CMK (cell line): ENCODE measurements at places on chromosomes 4 and X.
A peak's percentile ranks its signal among the peaks of the same experiment; 100 is the strongest.

GRCh38 chrX:100070334-100070849 is 339.7 kb downstream of the PCDH19 start:
- DNase-seq: no peak

DNA sequence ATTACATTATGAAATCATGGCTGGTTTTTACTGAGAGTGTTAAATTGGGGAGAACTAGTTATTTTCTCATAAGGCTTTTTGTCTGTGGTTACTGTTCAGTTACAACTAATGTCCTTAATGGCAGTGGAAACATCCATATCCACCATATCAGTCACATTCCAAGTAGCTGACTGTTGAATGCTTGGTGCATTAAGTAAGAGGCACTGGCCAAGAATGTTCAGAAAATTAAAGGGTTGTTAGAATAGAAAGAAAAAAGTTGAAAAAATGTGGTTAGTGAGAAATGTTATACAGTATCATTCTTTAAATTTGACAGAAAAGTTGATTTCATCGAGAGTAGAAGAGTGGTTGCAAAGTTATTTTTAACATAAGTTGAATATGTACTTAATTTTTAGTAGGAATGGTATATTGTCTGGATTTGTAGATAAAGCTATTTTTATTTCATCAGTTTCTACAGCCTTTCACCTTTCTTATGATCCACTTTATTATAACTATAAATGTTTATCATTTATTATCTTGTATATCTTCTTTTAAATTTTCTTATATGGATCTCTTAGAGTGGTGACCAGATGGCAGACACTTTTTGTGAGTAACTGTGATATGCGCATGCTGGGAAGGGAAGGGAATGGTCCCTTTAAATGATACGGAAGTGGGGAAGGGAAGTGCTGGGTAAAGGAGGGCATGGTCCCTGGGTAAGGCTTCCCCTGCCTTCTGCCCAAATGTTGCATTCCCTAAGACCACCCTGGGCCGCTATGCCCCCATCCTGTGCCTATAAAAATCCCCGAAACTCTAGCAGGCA is 2407.1 kb downstream of the ARAP2 start:
- DNase-seq: no peak

DNA sequence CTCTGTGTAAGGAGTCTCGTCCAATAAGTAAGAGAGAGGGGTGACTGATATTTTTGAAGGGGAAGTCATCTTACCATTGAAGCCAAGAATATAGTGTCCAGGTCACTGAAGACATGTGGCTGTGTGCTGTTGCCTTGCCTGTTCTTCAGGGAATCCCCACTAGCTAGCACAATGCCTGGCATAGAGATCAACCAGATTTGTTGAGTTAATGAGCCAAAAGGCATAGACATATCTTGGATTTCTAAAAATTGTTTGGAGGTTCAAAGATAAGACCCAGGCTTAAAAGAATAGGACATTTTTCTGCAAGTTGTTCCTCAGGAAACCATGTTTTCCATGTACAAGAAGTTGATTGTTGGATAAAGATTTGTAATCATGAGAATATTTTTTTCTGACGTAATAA is 119.3 kb upstream of the DKK2 start:
- DNase-seq: no peak

DNA sequence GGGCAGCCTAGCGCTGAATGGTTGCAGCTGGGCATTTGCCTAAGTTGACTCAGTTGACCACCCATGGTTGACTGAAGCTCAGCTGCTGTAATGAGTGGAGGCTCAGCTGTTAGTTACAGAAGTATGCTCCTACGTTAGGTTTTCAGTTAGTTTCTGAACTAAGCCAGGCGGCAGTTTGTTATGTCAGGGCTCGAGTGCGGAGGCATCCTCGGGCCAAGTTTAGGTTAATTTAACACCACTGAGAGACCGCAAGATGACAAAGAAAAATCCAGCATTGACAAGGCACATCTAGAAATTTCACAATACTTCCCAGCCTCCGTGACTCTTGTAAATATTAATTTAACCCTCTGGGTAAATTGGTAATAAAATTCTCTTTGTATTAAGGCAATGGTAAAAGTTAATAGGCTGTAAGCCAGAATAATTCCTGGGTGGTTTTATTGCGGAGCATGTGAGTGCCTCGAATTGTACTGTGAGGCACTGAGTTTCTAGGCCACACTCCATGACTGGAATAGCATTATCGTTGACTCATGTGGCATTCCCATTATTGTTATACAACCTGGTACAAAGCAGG is 33.1 kb upstream of the CDKN2AIP start:
- no peak for DNase-seq

GRCh38 chrX:134990475-134990800 is 353 bp upstream of the SMIM10 start:
- DNase-seq: no peak

GRCh38 chr4:16838226-16838875 is 60.1 kb downstream of the LDB2 start:
- no peak for DNase-seq

DNA sequence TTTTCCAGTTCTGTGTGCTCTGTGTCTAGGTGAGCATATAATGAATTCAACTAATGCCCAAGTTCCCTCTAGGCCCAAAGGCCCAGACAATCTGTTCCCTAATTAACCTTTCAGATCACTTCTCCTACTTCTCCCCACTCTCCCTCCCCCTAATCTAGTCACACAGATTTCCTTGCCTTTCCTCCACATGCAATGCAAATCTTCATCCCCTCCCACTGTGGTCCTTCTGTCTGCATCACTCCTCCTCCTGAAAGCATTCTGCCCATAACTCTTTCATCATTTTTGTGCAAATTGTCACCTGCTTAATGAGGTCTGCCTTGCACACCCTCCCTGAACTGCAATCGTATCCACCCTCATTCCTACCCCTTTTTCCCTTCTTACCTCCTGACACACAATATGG is 346.6 kb downstream of the FBXO8 start:
- no peak for DNase-seq

GRCh38 chr4:160825644-160826338 is 1338.0 kb downstream of the FSTL5 start:
- no peak for DNase-seq

DNA sequence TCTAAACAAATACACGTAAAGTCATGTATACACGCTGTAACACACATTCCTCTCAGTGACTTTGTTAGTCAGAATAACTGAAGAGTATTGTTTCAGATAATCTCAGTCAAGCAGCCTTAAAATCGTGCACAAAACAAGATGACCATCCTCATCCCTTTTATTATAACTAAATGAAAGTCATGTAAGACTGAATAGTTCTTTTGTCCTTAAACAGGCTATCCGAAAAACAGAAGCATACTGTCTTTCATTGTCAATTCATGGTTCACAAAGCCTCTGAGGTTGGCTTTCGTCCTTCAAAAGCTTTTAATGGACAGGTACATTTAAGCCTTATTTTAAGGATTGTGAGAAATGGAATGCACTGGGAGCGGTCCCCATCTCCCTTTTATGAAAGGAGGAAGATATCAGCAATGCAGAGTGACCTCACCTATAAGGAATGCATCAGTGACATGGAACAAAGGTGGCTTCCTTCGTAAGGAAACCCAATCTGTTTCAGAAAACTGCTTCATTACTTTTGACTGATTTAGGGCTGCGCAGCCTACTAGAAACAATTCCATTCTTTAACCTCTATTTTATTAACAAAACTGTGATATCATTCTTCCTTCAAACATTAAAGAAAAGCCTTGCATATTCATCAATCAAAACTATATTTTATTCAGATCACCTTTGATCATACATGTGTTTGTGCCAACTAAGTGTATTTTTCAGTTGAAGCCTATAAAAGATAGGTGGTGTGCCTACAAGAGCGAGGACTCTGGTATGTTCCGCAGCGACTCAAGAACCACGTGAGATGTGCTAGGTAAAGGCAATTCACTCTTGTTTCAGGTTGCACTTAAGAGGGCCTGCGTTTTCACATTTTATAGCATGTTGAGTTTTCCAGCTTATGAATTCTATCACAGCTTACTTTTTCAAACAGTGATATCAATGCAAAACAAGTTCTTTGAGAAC is 19.2 kb downstream of the SH3RF1 start:
- no peak for DNase-seq

- DNase-seq: no peak
Measured at GRCh38 chrX:10117864-10118377, 38.9 kb upstream of the CLCN4 start.

DNA sequence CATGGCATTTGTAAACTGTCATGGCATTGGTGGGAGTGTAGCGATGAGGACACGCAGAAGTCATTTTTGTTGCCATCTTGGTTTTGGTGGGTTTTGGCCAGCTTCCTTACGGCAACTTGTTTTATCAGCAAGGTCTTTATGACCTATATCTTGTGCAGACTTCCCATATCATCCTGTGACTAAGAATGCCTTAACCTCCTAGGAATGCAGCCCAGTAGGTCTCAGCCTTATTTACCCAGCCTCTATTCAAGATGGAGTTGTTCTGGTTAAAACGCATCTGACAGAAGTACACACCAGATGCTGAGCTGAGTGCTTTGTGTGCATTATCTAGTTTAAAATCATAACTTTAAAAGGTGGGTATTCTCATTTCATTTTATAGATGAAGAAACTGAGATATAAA is 268.8 kb upstream of the GALNT7 start:
- DNase-seq: no peak

DNA sequence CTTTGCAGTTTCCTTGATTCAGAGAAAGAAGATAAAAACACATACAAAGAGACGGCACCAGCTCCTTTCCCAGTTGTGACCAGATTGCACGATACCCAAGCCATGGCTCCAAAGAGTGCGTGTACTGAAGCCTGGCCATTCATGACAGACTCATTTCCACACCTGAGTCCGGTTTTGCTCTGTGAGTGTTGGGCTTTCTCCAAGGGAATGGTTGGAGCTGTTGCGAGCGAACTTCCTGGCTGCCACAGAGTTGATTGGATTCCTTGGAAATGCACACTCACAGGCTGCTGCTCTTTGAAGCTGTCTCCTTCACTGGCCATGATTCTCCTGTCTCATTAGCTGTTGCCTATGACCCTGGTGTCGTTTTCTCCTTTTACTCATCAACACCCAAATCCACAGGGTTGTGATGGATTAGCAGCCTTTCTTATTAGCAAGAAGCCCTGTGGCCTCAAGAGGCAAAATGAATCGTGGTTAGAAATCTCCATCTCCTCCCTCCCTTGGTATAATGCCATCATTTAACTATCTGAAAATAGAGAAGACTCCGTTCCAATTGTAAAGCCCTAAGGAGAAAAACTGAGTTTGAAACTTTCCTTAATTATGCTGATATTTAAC is 43.9 kb upstream of the BBS12 start:
- no peak for DNase-seq

GRCh38 chrX:77527233-77528001 is 80.2 kb downstream of the FGF16 start:
- DNase-seq: peak; percentile 35

GRCh38 chr4:85780664-85781063 is 305.7 kb downstream of the ARHGAP24 start:
- no peak for DNase-seq

DNA sequence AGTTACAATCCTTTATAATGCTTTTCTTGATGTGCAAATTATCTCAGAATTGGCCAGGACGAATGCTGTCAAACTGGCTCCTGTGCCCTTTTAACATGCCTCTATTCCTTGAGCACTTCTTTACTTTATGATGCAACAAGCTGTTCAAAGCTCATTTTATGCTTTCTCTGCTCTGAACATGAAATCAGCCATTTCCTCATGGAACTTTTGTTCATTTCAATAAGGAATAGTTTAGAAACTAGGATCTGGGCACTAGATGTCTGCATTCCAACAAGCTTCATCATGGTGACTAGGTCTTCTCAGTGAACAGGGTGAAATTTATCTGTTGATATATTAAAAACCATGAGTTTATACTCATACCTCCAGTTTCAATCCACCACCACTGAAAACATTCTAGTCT is 87.3 kb upstream of the TEX13A start:
- DNase-seq: no peak

DNA sequence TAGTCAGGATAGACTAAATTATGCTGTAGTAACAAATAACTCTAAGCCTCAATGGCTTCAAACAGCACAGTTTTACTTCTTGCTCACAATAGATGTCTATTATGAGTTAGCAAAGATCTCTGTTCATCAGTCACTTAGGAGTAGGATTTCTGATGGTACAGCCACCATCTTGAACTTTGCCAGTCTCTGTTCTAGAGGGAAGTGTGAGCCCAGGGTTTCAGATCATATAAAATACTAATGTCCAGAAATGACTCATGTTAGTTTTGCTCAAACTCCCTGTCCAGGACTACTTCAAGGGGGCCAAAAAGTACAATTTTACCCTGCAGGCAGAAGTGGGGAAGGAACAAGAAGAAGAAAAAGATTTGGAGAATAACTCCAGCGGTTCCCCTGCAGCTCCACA is 77.1 kb upstream of the LSM6 start:
- DNase-seq: no peak

- no peak for DNase-seq
Measured at GRCh38 chr4:125353131-125353530, 38.4 kb downstream of the FAT4 start.

DNA sequence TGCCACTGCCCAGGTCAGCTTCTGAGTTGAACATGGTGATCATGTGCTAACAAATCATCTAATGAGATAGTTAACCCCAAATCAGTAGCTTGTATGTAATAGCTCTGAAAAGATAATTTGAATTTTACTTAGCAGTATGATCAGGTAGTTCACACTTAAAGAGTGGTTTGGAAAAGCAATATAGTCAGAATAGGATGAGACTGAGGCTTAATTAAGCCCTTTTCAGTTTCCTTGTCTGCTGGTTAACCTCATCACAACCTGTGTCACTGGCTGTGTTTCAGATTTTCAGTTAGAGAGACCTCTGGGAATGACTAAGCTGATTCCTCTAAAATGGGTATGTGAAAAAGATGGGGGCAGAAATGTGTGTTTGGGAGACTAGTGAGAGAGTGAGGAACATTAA is 38.1 kb downstream of the GPR174 start:
- no peak for DNase-seq

DNA sequence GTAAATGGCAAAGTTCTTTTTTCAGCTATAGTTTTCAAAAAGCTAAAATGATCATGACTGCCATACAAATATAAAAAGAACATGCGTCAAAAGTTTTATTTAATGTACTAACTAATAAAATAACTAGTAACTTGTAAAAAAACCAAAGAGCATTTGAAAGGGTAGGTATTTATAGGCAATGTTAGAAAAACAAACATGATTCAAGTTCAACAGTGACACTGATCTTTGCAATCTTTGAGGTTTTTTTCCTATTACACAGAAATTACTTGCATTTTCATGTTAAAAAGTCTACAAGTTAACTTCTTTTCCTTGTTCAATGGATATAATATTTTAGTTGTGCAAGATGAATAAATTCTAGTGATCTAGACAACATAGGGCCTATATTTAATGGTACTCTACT is 72.3 kb upstream of the GRID2 start:
- DNase-seq: no peak

DNA sequence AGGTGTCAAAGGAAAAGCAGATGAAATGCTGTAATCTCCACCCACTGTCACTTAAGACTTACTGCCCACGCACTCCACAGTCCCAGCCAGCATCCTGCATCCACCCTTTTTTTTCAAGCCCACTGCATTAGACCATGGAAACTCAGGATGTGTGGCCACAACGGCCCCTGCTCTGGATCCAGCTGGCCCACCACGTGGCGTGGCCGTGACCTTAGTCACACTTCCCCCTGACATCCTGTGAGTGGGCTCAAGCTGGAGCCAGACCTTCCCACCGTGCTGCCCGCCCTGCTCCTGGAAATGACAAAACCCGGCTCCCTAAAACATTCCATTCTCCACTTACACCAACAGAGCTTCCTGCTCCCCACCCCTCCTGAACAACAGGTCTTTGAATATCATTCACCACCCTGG is 588.3 kb upstream of the DIPK2B start:
- DNase-seq: no peak
